A549 treated with DMSO at 1 μM for 4 hours (cell line): ENCODE measurements at places on chromosomes 4 and X. TPM values are rescaled to one million over a fixed set of nuclear protein-coding genes. Genes with fewer than 3 reads are reported as not detected.

The BRS3 gene
- total RNA-seq, result not detected in 5 replicates

The NAP1L2 gene
- 1.2 to 1.8 TPM (median 1.3 TPM) in 5 replicates for total RNA-seq

The ARHGAP36 gene
- not detected in 5 replicates for total RNA-seq

The LRIT3 gene
- total RNA-seq, result 0.03 to 0.07 TPM (median 0.06 TPM) in 4 of 5 replicates, not detected in the other

The CYLC1 gene
- not detected in 5 replicates for total RNA-seq
